SW480 (cell line): ENCODE measurements at places on chromosomes 2 and 18.

DNA sequence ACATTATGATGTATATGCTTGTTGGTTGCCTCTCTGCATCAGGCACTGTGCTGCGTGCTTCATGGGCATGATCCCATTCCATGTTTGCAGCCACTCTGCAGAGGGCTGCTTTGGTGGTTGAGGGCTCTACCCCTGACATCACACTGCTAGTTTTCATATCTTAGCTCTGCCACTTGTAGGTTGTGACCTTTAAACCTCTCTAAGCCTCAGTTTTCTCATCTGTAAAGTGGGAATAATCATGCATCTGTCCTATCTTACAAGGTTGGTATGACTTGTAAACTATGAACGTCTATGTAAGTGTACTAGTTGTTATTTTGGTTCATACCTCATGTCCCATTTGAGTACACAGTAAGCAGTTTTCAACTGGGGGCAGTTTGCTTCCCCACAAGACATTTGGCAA, 260.4 kb downstream of the PHLPP1 start:
- DNase-seq = no peak

DNA sequence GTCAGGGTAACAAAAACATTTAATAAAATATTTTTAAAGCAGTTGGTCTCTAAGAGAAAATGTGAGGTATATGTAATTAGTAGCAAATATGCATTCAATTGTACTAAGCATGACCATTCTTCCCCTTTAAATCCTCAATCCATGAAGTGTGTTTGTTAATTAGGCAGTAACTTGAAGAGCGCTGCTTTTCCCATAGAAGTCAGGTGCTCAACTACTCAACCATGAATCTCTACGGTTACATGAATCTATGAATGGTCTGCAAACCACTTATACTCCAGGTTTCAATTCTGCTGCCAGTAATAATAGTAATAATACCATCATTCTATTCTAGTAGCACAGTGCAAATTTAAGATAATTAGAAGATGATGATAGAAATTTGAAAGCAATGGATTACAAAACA, 55.8 kb downstream of the SLC8A1 start:
- DNase-seq = no peak

- no peak for DNase-seq
Observed at GRCh38 chr2:27255660-27256059, 7.2 kb downstream of the SLC30A3 start.

- peak; percentile 84 for DNase-seq
Observed at GRCh38 chr2:8424997-8425900, 256.6 kb upstream of the ID2 start.

- no peak for DNase-seq
Observed at GRCh38 chr18:37383036-37383785, 182.4 kb downstream of the CELF4 start.

GRCh38 chr2:39488450-39488849, 51.4 kb upstream of the MAP4K3 start:
- DNase-seq = no peak

- DNase-seq = no peak
Observed at GRCh38 chr2:68850524-68850923, 20.7 kb downstream of the BMP10 start.

DNA sequence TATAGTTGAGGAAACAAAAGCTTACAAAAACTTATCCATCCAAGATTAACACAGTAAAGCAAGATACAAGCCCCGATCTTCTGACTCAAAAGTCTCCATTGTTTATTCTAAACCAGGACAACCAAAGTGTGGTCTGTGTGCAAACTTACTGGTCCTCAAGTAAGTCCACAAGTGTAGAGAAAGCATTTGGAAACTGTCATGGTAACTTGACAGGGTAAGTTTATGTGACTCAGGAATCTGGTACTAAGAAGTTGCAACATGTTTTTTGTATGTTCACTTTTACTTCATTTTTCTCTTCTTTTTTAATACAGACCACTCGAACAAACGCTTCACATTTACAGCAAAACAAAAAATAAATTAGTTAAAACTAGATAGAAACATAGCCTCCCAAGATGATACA, 9.4 kb downstream of the MBD2 start:
- no peak for DNase-seq

- no peak for DNase-seq
Observed at GRCh38 chr18:65215865-65216466, 534.8 kb upstream of the CDH7 start.

DNA sequence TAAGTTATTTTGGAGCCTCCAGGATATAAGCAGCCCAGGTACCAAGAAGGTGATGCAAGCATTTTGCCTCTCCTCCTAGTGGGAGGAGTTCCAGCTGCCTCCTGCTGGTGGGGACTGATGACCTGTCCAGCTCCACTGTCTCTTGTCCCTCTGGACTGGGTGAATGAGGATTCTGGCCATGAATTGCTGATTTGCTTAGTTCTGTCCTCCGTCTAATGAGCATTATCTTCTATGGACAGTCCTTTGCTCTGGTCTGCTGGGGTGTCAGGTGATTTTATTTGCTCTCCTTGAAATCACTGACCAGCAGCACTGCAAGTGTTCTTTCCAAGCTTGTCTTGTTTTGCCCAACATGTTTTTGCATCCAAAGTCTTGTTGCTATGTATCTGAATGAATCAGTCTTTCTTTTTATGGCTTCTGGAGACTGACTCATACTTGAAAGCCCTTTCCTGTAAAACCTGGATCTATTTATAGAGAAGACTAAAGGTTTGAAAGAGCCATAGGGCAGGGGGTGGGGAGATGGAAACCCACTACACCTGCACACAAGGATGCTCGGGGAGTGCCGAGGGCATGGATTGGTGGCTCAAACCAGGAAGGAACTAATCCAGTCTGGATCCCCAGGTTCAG, 40.5 kb upstream of the EFHD1 start:
- DNase-seq = peak; percentile 93

DNA sequence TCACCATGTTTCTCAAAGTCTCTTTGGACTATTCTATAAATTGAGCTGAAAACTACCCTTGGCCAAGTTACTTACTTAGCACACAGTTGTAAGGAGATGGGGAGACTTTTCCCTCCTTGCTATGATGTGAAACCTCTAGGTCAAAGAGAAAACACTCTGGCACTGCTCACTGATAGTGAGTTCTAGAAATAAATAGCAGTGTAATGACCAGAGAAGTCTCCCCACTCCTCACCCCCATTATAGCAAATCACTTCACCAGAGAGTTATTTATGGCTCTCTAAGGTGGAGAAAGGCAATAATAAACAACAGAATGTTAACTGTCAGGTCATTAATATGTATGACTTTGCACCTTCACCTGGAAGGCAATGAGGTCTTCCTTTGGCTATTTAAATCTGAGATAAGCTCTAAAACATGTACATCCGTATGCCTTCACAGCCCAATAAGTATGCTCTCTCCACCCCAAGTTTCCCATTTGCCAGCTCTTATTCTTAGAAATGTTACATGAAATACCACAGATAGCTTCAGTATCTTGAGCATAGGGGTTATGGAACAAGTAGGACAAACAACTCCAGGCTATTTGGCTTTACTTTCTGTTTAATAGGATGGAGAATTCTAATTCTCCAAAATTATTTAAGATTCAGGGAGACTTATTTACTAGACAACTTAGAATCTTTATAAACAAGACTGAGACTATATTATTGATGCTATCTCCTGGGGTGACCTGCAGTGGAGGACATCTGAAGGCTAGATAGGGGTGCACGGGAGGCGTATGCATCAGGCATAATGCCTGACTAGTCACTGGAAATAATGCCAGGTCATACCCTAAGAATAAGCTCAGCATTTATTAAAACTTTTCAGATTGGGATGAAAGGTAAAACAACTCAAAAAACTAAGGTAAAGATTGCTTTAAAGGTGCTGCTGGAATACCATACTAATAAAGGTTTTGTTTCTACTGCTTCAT, 65.3 kb upstream of the DTNB start:
- DNase-seq = no peak

DNA sequence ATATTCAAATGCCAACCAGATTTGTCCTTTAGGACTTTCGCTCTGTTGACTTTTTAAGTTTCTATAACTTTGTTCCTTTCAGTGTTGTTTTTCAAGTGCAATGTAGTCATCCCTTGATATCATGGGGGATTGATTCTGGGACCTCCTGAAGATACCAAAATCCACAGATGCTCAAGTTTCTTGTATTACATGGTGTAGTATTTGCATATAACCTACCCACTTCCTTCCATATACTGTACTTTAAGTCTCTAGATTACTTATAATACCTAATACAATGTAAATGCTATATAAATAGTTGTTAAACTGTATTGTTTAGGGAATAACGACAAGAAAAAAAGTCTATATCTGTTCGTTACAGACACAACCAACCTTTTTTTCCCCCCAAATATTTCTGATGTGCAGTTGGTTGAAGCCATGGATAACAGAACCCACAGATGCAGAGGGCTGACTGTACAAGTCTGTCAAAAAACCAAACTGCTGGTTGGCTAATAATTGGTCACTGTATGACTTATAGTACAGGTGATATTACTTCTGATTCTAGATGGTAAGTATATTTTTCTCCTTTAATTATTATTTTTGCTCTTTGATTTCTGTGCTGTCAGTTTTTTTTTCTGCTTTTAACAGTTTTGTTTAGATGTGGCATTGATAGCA, 201.7 kb upstream of the STON1 start:
- DNase-seq = no peak

DNA sequence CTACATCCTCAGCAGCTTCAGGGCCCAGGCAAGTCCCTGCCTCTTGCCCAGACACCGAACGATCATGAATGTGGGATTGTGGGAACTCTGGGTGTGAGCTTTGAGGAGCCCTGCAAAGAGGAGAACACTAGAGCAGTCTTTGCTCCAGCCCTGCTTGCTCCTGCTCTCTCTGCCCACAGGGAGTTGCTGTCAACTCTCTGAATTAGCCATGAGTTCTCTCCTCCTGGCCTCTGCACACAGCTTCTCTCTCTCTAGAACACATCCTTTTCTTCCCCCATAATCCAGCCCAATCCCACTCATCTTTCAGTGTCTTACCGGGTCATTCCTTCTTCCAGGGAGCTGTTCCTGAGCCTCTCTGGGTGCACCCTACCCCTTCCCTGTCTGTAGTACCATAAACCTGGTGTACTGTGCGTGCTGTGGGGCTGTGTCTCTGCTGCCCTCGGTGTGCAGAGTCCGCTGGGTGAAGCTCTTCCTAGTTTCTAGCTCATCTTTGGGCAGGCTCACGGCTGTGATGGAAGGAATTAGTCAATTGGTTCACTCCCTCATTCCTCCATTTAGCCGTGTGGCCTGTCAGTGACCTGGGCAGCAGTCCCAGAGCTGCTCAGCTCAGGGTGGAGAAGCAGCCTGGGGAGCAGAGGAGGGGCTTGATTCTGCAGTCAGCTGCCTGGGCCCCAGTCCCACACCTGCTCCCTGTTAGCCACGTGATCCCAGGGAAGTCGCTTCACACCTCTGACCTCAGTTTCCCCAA, 132.9 kb upstream of the HDAC4 start:
- no peak for DNase-seq
